ENCODE measurements at places on chromosomes 7 and 10.

DNA sequence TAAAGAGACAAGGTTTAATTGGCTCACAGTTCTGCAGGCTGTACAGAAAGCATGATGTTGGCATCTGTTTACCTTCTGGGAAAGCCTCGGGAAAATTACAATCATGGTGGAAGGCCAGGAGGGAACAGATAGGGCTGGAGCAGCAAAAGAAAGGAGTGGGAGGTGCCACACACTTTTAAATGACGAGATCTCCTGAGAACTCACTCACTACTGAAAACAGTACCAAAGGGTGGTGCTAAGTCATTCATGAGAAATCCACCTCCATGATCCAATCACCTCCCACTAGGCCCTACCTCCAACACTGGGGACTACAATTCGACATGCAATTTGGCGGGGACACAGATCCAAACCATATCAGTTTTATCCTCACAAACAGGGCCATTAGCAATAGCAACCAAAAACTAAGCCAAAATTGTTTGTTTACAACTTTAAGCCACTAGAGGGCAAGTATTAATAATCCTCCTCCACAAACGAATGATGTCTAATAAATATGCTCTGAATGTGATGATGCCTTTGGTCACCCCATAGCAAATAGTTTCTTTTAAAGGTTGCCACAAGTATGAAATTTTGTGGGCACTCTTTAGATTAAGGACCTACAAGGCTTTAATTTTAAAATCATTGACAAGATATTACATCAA is 129.2 kb upstream of the NRBF2 start:
- DNase-seq: no peak

GRCh38 chr10:102432162-102432950 is at the start of gene CUEDC2:
CUEDC2 (minus strand) TSS chr10:102432574; CDS start chr10:102425188, 7,386 bp downstream.
- DNase-seq: peak; percentile 96

DNA sequence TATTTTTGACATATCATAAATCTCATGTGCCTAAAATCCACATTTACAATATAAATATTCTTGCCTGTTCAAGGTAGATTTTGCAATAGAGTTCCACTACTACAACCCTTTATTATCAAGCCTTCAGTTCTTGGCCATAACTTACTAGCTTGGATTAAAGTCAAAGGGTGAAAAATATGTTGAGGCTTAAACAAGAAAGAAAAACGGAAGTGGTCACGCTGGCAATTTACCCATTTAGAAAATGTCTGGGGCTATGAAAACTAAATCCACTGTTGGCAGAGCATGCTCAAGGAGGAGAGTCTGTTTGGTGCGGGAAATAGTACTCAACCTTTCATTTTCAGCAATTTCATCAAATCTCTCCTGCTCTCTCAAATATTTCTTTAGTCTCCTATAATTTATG is 209.8 kb upstream of the RHOBTB1 start:
- DNase-seq: no peak

DNA sequence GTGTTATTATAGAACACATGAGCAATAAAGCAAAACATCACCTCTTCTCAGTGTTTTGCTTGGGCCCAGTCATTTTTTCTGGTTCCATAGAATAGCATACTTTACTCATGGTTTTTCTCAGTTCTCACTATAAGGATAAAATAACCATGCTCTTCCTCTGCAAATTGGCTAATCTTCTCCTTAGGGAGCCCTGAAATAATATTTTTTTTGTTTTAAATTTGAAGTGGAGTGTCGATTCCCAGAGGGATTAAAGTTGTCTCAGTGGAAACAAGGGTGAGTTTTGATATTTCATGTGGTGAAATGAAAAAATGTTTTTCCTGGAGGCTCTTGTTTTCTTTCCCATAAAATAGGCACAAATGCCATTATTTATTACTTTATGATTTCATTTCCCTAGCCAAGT is 127.3 kb downstream of the NOC3L start:
- DNase-seq: no peak

DNA sequence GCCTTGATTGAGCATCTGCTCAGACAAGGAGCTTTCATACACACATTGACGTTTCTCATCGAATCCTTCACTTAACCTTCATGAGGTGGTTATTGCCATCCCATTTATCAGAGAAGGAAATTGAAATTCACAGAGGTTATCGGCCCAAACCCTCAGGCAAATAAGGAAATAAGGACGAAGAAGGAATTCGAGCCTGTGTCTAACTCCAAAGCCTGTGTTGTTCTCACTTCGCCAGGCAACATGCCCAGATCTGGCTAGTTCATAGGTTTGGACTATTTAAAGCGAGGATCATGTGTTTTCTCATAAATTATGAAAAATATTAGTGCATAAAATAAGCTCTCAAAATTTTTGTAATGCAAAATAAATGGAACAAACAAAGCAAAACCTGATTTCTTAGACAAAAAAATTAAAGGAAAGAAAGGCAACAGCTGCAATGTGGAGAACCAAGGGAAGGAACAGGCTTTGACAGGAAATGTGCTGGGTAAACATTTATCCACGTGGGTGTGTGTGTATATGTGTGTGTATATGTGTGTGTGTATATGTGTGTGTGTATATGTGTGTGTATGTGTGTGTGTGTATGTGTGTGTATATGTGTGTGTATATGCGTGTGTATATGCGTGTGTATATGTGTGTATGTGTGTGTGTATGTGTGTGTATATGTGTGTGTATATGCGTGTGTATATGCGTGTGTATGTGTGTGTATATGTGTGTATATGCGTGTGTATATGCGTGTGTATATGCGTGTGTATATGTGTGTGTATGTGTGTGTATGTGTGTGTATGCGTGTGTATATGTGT is 4.8 kb downstream of the UCN3 start:
- DNase-seq: no peak

- DNase-seq: no peak
These were observed 50.8 kb upstream of the KLF6 start for GRCh38 chr10:3835770-3836169.

GRCh38 chr10:75712242-75712880 is 280.9 kb downstream of the LRMDA start:
- DNase-seq: no peak

All from Jurkat, Clone E6-1 (cell line).